ENCODE measurements at places on chromosomes 1 and 21.

- no peak for DNase-seq
These were observed 2.8 kb upstream of the ADORA1 start for GRCh38 chr1:203124546-203125317.

GRCh38 chr1:198934901-198935305 lies 296.1 kb downstream of the PTPRC start:
- no peak for DNase-seq

- DNase-seq, result no peak
These were observed 4.3 kb downstream of the MYOM3 start for GRCh38 chr1:24107462-24108138.

DNA sequence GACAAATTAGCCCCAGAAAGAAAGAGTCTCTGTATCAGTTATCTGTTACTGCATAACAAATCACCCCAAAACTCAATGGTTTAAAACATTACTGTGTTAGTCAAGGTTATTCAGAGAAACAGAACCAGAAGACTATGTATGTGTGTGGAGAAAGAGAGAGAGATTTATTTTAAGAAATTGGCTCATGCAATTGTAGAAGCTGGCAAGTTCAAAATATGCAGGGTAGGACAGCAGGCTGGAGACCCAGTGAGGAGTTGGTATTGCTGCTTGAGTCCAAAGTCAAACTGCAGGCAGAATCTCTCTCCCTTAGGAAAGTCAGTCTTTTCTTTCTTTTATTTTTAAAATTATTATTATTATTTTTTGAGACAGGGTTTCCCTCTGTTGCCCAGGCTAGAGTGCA lies 50.2 kb upstream of the TNR start:
- no peak for DNase-seq

DNA sequence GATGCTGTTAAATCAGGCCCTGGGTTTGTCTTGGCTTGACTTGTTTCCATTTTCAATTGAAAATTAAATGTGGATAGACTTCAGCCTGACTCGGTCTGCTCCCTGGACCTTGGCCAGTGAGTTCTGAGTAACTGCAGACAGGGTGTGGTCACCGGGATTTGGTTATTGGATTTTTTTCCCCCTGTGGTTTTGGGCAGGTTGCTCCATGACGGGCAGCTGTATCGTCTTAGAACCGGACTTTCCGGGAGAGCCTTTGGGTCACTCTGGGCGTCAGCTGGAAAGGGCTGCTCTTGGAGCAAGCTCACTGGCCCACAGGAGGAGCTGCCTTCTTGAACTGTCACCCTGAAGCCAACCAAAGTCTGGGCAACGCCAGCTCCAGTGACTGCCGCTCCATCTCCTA lies 75.0 kb downstream of the CLIC6 start:
- DNase-seq, result peak; percentile 69

GRCh38 chr1:221074332-221074731 lies 195.1 kb downstream of the HLX start:
- DNase-seq, result no peak

GRCh38 chr1:49199564-49199963 lies 422.9 kb upstream of the BEND5 start:
- DNase-seq, result no peak

GRCh38 chr1:17136145-17136544 lies 16.9 kb upstream of the PADI2 start:
- DNase-seq, result no peak

GRCh38 chr1:64685217-64685616 lies 59.7 kb upstream of the RAVER2 start:
- DNase-seq, result no peak

DNA sequence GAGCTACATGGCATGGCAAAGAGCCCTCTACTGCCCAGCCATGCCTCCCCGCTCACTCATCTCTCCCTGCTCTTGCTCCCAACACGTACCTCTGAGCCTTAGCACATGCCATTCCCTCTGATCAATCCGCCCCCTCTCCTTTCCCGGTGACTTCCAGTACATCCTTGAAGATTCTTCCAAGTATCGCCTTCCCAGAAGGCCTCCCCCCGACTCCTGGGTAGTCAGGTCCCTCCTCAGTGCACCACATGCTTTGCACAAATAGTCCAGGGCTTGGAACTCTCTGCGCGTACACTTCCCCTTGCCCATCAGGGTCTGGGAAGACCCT lies 77.0 kb upstream of the IFFO2 start:
- DNase-seq, result no peak

- DNase-seq, result no peak
These were observed 3.9 kb downstream of the LAMB3 start for GRCh38 chr1:209648346-209648745.

DNA sequence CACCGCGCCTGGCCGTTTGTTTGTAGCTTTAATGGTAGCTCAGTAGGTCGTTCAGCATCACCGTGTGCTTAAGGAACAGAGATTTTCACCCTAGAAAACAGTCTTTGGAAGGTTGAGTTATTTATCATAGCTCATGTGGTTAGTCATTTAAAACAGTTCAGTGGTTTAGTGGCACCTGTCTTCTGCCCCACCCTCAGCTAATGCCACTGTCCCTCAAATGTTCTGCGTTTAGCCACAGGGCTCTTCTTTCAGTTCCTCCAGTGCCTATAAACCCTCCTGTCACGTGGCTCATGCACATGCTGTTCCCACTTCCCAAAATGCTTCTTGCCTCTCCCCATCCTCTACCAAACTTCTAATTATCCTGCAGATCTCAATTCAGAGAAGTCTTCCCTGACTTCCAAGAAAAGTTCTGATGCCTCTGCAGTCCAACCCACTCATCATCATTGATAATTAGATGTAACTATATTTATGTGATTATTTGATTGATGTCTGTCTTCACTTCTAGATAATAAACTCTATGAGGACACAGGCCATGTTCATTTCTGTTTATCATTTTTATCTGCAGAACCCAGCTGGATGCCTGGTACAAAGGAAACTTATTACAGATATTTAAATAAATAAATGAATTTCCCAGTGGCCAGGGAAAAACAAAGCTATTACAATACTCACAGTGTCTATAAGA lies 14.4 kb upstream of the DIPK1A start:
- no peak for DNase-seq

- no peak for DNase-seq
These were observed 11.5 kb downstream of the CNST start for GRCh38 chr1:246577720-246578106.

DNA sequence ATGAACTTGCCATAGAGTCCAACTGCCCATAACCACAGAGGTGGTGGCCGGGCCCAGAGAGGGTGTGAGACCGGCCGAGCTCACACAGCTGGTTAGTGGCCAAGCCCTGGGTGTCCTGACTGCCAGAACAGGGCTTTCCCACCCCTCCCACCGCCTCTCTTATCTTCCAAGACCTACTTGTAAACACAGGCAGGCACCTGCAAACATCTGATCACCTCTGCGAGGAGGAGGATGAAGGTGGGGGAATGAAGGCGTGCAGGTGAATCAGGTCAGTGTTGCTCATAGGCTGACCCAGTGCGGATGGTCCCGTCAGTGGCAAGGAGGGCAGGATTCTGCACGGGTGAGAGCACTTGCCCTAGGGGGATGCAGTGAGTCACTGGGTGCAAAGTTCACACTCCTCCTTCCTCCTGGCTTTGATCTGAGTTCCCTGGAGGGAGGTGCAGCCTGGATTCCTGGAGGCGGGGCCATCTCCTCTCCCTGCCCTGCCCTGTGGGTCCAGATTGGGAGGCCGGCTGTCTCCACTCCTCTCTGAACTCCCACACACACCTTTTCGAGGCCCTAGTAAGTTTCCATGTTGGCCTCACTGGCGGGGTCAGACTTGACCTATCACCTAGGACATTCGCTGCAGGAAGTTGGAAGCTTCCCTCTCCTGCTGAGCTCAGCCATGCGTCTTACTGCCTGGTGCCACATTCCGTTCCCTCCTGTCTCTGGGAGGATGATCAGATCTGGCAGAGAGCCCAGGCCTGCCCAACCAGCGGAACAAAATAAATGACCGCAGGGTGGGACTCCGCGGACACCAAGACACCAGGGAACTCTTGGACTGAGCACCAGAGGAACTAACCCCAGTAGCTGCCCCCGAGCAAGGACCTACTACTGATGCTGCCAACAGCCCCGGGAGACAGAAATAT lies 7.3 kb downstream of the UQCRHL start:
- DNase-seq, result peak; percentile 82

DNA sequence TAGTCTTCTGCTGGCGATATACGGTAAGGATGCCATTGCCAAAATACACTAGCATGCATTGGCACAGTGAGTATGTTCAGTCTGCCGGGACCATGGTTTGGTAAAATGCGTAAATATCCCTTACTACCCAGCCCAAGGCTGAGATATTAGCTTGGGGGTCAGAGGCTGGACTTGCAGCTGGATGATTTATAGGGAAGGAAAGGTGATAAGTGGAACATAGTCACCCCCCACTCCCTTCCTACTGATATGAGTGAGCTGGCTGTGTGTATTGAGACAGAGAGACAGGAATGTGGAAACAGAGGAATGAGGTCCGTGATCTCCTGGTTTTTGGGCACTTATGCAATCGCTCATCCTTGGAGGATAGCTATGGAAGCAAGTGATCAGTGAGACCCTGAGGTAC lies 642.8 kb downstream of the KCNT2 start:
- no peak for DNase-seq

- no peak for DNase-seq
These were observed 189.2 kb upstream of the VAMP3 start for GRCh38 chr1:7581754-7582459.

DNA sequence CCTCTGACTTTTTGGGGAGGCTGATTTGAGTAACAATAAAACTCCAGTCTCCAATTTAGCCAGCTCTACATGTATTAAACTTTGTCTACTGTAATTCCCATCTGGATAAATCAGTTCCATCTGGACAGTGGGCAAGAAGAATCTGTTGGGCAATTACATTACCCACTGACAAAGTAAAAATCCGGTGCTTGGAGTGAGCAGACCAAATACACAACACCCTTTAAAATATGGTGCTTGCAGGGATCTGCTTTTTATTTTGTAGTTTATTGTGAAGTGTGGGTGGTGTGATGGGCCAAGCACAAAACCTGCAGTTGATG lies 8.9 kb upstream of the CD55 start:
- DNase-seq, result no peak

- DNase-seq, result no peak
These were observed 8.8 kb upstream of the ID3 start for GRCh38 chr1:23567996-23568607.

- DNase-seq, result no peak
These were observed 93.9 kb downstream of the CDC7 start for GRCh38 chr1:91594383-91595055.

- no peak for DNase-seq
These were observed 204.8 kb downstream of the SETD4 start for GRCh38 chr21:35855484-35855883.

DNA sequence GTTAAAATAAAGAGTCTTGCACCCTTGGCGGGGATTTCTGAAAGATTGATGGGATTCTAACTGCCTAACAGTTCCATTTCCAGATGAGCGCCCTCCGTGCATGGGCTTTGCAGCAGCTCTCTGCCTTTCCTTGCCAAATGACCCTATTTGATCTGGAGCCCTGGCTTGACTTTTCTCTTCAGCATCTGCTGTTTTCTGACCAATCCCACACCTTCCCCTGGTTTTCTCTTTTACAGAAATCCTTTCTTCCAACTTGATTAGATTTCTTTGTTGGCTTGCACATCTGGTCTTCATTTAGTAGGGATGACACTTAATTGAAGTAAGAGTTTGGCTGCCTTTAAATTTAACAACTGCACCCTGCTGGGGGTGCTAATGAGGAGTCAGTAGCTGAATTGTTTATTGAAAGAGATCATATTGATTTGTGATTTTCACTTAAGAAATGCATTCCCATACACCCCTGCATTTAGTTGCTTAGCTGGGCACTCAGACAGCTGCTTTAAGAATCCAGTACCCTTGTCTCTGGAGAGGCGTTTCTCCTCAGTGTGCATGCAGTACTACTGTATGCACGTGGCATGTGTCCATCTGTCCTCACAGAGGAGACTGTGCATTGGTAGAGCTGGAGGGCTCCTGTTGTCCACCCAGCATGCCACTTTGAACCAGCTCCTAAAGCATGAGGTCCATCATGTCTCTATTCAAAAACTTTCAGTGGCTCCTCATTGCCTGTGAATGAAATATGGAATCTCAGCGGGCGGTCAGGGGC lies 99.7 kb downstream of the NOS1AP start:
- no peak for DNase-seq

All from HS-27A (cell line).